Right ventricle myocardium superior (tissue), 1 donor: ENCODE measurements at places on chromosomes 12 and 14. TPM values are rescaled to one million over a fixed set of nuclear protein-coding genes. Genes with fewer than 3 reads are reported as not detected.

Gene C12orf54
- not detected for total RNA-seq

Gene C14orf93
- 5.5 TPM for total RNA-seq

Gene PTHLH
- not detected for total RNA-seq

Gene TSPAN19
- 0.27 TPM for total RNA-seq

Gene DRAM1
- total RNA-seq = 5.0 TPM

Gene CREBL2
- 16.7 TPM for total RNA-seq

GRCh38 chr12:1691123-1692007 is 495 bp downstream of the ADIPOR2 start:
- peak; percentile 63 for DNase-seq

GRCh38 chr12:43776498-43776897 is 17.7 kb downstream of the IRAK4 start:
- no peak for DNase-seq

- DNase-seq = no peak
These were observed 66.6 kb upstream of the KCNA5 start for GRCh38 chr12:4977102-4977501.

DNA sequence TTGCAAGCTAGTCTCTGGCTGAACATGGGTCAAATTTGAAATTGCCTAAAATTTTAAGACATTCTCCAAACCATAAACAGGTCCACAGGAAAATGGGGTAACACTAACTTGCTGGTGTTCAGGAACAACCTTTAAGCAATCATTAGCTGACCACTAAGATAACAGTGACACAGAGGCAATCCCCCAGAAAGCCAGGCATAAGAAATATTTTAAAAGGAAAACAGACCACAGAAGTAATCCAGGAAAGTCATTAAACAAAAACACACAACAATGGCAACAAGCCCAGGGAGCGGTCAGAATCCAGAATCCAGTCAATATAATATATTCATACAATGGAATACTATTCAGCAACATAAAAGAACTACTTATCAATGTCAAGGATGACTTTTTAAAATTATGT is 59.1 kb downstream of the LRP6 start:
- DNase-seq = no peak

DNA sequence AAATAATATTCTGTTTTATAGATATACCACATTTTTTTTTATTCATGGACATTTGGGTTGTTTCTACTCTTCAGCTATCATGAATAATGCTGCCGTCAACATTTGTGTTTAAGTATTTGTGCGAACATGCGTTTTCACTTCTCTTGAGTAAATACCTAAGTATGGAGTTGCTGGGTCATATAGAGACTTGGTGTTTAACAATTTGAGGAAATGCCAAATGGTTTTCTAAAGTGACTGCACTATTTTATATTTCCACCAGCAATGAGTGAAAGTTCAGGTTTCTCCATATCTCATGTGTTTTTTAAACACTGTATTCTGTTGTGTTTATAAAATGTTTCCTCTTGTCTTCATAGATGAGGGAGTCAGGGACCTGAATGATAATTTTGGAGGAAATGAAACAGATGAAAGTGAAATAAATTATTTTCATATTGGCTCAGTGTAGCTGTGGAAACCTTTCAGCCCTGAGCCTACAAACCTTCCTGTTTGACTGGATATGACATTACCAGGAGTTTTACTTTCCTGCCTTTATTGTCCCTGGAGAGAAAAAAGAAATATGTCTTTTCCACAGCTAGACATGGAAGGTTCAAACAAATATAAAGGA is 26.3 kb downstream of the DAAM1 start:
- no peak for DNase-seq

- DNase-seq = no peak
These were observed 91.9 kb downstream of the DPF3 start for GRCh38 chr14:72801836-72802587.

DNA sequence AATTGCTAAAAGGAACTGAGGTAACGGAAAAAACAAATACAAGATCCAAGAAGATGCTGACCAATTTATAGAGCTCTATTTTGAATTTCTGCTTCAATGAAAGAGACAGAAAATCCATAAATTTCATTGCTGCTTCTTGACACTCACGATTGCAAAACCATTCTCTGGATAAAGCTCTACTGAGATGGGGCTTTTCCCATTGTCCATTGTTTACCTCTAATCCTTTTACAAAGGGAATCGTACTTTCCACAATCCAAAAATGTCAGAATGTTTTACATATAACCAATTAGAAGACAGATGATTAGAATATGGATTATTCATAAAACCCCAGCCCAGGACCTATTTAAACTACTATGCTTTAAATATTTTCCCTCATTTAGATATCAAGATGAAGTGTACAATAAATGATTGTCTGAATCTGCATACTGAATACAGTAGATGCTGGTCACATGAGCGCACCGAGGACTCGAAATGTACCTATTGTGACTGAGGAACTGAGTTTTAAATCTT is 16.7 kb upstream of the TMCC3 start:
- no peak for DNase-seq

DNA sequence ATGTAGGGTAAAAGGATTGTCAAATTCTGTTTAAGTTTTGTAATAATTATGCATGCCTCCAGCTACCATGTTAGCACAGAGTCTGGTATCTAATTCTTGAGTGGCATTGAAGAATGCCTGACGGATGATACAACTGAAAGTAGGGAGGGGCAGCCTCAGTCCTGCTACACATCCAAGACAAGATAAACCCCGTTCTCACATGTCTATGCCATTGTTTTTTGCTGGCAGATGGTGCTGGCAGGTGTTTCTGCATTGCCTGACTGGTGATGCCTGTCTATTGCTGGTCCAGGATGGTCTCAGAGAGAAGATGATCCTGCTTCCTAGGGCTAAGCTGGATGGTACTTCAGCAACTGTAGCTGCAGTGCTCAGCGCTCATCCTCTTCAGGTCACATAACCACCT is 245.8 kb upstream of the NAV3 start:
- no peak for DNase-seq

DNA sequence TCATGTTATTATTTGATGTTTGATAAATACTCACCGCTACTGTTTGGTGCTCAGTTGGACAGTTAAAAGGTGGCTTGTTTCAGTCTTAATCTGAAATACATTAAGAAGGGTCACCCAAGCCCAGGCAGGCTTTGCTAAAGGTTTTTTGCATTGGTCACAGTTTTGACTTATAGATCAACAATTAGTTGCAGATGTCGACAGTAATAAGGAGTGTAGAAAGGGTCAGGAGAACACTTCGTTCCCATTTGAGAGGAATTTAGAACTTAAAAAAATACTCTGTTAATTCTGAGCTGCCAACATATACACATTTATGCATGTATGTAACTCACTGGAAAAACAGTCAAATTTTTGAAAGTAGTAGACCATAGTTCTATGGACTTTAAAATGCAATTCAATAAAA is 130.3 kb downstream of the TMEM30B start:
- DNase-seq = no peak

DNA sequence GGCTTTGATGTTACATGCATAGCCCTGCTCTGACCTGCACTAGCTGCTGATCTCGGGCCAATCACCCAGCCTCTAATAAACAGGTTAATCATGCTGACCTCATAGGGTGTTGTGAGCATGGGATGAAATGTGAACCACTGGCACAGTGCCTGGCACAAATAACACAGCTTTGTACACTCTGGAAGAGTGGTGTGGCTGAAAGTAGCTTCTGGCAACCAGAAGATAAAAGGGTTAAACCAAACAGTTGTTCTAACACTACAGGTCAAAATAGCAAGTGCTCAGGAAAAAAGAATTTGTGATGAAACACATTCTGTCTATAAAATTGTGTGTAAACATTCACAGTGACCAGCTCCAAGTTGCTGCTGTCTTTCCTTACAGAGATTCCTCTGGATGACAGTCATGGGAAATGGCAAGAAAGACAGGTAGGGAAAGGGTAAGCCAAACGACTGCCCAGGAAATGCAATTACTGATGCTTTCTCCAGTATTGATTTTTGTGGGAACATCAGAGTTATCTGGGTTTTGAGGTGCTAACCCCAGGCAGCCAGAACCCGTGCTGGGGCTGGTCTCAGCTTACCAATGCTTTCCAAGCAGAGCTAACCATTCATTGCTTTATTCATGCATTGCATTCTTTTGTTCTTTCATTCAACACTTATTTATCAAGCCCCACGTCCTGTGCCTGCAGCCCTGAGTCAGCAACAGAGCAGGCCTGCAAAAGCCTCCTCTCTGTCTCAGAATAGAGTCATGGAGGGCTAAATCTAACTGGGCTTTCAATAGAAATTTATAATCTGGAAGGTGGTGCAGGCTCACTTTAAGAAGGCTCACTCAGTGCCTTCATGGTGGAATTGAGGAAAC is 38.1 kb upstream of the CAPRIN2 start:
- no peak for DNase-seq

- no peak for DNase-seq
These were observed 1.6 kb downstream of the ZFYVE26 start for GRCh38 chr14:67814821-67815220.

GRCh38 chr14:101823066-101823465 is 61.6 kb downstream of the PPP2R5C start:
- DNase-seq = no peak

GRCh38 chr12:93183940-93184671 is 193.6 kb upstream of the NUDT4 start:
- DNase-seq = peak; percentile 62
